Activated CD8-positive, alpha-beta T cell treated with anti-CD3 and anti-CD28 coated beads, Interleukin-2, amount 10 ng/mL, durations not matched to agents 7 days and 5 days (primary cell): ENCODE measurements at places on chromosomes 5 and 9. TPM values are rescaled to one million over a fixed set of nuclear protein-coding genes. Genes with fewer than 3 reads are reported as not detected.

ANKRD55 gene
- total RNA-seq, result 0.52 TPM

ADAMTS19 gene
- total RNA-seq, result not detected

ADAMTSL1 gene
- not detected for total RNA-seq

VLDLR gene
- total RNA-seq, result 5.8 TPM

CDC26 gene
- 26.1 TPM for total RNA-seq

KIF4B gene
- 0.05 TPM for total RNA-seq

CYLC2 gene
- not detected for total RNA-seq

PAPPA gene
- total RNA-seq, result not detected

SCGB3A1 gene
- total RNA-seq, result not detected

ANP32B gene
- total RNA-seq, result 347 TPM

ANKRD31 gene
- total RNA-seq, result 0.26 TPM

C9orf153 gene
- total RNA-seq, result 0.42 TPM

PDE6A gene
- total RNA-seq, result not detected

AGTPBP1 gene
- 32.6 TPM for total RNA-seq

ZNF608 gene
- total RNA-seq, result not detected

ANKRD33B gene
- 4.6 TPM for total RNA-seq

ENTREP1 gene
- total RNA-seq, result not detected

HTR4 gene
- total RNA-seq, result not detected

PCDHA11 gene
- total RNA-seq, result not detected

GLDC gene
- 0.34 TPM for total RNA-seq

IL13 gene
- total RNA-seq, result 1.6 TPM

ELOVL7 gene
- 0.34 TPM for total RNA-seq

GFPT2 gene
- total RNA-seq, result not detected

TUBB4B gene
- 432 TPM for total RNA-seq

PLCXD3 gene
- not detected for total RNA-seq

SCGB3A2 gene
- total RNA-seq, result not detected

EEIG1 gene
- 232 TPM for total RNA-seq

RNF180 gene
- total RNA-seq, result not detected

ABLIM3 gene
- not detected for total RNA-seq

FGF18 gene
- not detected for total RNA-seq

SH3GL2 gene
- total RNA-seq, result not detected

SPOUT1 gene
- 77.3 TPM for total RNA-seq

NOXA1 gene
- 0.52 TPM for total RNA-seq

ZBTB43 gene
- 19.1 TPM for total RNA-seq

MARCOL gene
- total RNA-seq, result not detected

SH3PXD2B gene
- total RNA-seq, result 0.23 TPM
